Activated T-cell treated with anti-CD3 and anti-CD28 coated beads, Interleukin-2, amount 50 U/mL, for 72 hours (primary cell): ENCODE measurements at places on chromosomes 6 and 20. TPM values are rescaled to one million over a fixed set of nuclear protein-coding genes. Genes with fewer than 3 reads are reported as not detected.

- H3K27ac ChIP-seq = no peak overlapping the region
- peaks cover 8% of the 10 kb centered on the region for H3K4me1 ChIP-seq
- no peaks in the 10 kb centered on the region for H3K27me3 ChIP-seq
- H3K36me3 ChIP-seq = no peaks in the 10 kb centered on the region
Observed at GRCh38 chr6:116397914-116398313, 27.2 kb downstream of the DSE start.

GRCh38 chr6:164929408-164929977 lies 379.9 kb downstream of the C6orf118 start:
- H3K27me3 ChIP-seq = no peaks in the 10 kb centered on the region
- no peaks in the 10 kb centered on the region for H3K4me1 ChIP-seq

Gene ZBTB12
- 0.88 TPM for total RNA-seq

Gene LAMA2
- not detected for total RNA-seq
